Hematopoietic multipotent progenitor cell treated with erythropoietin and hydrocortisone succinate and interleukin-3 and kit ligand, for 8 days (in vitro differentiated cells): ENCODE measurements at places on chromosomes 1 and 21.

- DNase-seq: no peak
Observed at GRCh38 chr1:198165927-198166647, 9.3 kb downstream of the NEK7 start.

- no peak for DNase-seq
Observed at GRCh38 chr1:184965944-184966860, 8.1 kb downstream of the NIBAN1 start.

DNA sequence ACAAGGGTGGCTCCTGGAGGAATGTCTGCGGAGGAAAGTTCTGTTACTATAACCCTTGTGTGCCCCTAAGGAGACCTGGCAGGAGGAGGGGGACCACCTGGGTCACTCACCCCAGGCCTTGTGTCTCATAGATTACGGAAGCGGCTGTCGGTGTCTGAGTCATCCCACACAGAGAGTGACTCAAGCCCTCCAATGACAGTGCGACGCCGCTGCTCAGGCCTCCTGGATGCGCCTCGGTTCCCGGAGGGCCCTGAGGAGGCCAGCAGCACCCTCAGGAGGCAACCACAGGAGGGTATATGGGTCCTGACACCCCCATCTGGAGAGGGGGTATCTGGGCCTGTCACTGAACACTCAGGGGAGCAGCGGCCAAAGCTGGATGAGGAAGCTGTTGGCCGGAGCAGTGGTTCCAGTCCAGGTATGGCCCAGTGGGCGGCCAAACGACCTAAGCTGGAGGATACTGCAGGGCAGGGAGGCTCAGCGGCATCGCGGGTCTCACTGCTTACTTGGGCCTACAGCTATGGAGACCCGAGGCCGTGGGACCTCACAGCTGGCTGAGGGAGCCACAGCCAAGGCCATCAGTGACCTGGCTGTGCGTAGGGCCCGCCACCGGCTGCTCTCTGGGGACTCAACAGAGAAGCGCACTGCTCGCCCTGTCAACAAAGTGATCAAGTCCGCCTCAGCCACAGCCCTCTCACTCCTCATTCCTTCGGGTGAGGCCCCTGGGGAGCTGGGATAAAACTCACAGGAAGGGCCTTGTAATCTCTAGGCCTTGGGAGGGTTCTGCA, 101.4 kb downstream of the PIK3R3 start:
- DNase-seq: no peak

GRCh38 chr1:44297695-44298400, 57.2 kb downstream of the ERI3 start:
- no peak for DNase-seq
